ENCODE measurements at places on chromosomes 6 and 20.

DNA sequence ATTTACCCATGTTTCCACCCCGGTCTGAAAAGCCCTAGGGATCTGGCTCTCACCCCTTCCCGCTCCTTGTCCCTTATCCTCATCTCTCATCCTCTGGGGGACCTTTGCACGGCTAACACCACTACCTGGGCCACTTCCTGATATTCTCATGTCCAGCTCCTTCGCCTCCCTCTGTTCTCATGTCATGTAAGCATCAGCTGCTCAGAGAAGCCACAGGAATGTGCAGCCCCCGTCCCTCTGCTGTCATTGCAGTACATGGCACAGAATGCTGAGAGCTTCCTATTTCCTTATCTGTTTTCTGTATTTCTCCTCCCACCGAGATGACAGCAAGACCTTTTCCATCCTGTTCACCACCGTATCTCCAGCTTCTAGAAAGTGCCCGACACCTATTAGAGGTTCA is 102.4 kb downstream of the MTHFD1L start:
- DNase-seq: no peak

DNA sequence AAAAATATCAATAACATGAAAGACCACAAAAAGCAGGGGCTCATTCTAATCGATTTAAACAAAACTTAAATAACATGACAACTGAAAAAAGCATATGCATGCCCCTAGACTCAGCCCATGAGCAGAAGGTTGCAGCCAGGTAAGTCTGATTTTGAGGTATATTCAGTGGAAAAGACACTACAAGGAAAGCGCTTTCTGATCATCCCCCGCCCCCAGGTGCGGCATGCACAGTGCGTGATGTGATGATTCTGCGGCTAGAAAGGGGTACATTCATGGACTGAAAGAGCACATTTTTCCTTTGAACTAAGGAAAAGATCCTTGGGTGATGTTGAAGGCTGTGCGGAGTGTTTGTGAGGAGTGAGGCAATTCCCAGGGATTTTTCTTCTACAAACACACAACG is 16.9 kb upstream of the FOXC1 start:
- DNase-seq: no peak

DNA sequence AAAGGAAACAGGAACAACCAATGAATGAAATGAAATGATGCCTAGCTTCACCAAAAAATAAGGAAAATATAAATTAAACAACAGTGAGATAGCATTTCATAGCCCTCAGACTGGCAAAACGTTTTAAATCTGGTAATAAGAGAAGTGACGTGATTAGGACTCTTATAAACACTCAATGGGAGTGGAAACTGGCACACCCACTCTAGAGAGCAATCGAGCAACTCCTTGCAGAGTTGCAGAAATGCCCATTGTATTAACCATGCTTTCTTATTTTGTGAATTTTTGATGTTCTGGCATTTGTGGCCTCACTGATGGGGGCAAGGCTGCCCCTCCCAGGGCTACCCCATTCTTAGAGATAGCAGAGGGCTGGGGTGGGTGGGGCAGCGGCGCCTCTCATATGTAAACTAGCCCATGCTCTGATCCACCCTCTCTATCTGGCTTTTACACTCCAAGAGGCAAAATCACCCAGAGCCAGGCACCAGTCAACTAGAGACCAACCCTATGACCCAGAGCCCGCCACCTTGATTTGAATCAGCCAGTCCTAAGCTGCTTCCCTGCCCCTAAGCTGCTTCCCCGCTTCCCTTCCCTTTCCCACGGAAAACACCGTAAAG is 6.4 kb upstream of the PNPLA1 start:
- DNase-seq: no peak

- DNase-seq: no peak
These were observed 36.9 kb downstream of the STK38 start for GRCh38 chr6:36510365-36510764.

DNA sequence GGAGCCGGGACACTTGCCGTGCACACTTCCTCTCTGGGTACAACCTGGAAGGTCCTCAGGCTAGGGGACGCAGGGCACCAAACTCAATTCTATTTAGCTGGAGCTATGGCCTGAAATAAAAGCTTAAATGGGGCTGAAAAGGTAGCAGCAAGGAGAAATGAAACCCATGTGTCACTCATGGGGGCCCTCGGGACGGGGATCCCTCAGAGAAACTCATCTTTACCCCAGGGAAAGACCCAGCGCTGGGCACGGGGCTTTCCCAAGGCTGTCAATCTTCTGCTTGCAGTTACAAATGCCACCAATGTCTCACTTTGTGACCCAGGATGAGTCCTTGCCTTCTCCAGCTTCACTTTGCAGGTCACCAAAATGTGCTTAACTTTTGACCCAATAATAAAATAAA is 16.5 kb downstream of the SNAI1 start:
- no peak for DNase-seq

GRCh38 chr6:109033655-109034054 is 61.0 kb downstream of the SESN1 start:
- DNase-seq: no peak

DNA sequence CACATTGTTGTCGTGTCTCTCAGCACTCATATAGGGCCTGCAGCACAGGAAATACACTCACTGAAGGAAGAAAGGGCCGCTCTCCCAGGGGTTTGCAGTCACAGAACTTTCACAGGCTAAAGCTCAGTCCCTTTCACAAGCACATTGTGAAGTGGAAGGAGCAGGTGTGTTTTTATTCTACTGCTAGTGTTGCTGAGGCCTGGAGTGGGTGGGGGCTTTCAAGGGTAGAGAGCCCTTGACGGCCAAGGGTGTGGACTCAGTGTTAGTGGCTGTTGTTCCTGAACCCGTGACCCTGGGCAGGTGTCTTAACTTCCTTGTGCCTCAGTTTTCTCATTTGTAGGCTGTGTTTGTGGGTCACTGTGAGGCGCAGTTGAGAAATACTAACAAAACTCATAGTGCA is 66.2 kb upstream of the SLC22A1 start:
- no peak for DNase-seq

- DNase-seq: no peak
These were observed 6.0 kb downstream of the CST2 start for GRCh38 chr20:23820493-23820892.

DNA sequence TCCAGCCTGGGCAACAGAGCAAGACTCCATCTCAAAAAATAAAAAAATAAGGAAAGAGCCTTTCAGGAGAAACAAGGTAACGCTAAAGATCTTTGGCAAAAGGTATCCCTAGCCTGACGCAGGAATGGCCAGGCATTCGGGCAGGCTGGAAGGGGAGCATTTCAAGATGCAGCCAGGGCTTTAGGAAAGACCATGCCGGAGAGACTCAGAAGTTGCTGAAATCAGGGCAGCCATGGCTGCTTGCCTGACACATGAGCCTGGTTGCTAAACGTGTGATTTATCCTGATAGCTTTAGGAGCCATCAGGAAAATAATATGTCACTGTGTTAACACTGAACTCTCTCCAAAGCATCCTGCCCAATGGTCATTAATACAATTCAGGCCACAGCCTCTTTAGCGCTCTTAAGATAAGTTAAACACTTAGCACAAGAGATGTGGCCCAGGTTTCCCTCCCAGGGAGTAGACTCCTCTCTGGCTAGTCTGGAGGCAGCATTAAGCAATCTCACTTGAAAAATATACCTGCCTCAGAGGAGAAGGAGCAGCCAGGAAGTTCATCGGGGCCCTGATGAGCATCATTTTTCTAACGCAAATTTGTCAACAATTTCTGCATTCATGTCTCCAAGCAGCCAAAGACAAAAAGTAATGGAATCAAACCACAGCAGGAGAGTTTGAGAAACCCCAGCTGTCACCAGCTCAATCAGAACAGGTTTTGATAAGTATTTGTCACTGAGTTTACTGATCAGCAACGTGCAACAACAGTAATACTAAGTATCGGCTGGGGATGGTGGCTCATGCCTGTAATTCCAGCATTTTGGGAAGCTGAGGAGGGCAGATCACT is 200.0 kb downstream of the ZMYND8 start:
- DNase-seq: no peak

DNA sequence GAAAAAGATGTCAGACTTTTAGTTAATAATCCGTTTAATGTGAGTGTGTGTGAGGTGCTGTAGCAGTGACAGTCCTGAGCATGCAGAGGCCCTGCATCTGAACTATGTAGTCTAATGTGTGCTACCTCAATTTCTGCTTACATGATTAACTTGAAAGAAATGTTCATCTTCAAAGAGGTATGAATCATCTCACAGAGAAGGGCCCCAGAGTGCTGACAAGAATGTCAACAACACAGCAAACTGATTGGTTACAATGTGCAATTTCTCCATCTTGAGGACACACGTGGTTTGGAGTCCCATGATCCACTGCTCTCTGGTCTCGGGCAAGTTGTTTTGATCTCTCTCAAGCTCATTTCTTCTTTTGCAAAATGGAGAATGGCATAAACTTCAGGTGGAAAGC is 61.7 kb upstream of the EMILIN3 start:
- DNase-seq: no peak

DNA sequence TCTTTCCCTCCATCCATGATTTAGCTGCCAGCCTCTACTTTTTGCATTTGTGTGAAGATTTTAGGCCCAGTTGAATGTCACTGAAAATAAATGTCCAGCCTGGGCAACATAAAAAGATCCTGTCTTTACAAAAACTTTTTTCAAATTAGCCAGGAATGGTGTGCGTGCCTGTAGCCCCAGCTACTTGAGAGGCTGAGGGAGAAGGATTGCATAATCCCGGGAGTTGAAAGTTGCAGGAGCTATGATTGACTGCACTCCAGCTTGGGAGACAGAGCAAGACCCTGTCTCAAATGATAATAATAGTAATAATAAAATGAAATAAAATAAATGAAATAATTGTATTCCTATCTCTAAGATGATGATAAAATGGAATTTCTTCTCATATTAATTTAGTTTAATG is 5.0 kb upstream of the GFOD1 start:
- no peak for DNase-seq

- no peak for DNase-seq
These were observed 34.9 kb upstream of the EXOC2 start for GRCh38 chr6:727856-728255.

DNA sequence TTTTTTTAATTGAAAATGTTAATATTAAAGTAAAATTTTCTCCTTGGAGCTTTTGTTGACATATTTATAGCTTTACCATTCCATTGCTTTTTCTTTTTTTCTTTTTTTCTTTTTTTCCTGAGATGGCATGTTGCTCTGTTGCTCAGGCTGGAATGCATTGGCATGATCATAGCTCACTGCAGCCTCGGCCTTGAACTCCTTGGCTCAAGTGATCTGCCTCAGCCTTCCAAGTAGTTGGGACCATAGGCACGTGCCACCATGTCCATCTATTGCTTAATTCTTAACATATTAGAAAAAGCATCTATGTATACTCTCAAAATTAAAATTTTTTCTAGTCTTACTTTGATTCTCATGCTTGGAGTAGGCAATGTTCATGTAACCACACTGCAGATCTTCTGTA is 43.0 kb downstream of the RALGAPB start:
- no peak for DNase-seq

DNA sequence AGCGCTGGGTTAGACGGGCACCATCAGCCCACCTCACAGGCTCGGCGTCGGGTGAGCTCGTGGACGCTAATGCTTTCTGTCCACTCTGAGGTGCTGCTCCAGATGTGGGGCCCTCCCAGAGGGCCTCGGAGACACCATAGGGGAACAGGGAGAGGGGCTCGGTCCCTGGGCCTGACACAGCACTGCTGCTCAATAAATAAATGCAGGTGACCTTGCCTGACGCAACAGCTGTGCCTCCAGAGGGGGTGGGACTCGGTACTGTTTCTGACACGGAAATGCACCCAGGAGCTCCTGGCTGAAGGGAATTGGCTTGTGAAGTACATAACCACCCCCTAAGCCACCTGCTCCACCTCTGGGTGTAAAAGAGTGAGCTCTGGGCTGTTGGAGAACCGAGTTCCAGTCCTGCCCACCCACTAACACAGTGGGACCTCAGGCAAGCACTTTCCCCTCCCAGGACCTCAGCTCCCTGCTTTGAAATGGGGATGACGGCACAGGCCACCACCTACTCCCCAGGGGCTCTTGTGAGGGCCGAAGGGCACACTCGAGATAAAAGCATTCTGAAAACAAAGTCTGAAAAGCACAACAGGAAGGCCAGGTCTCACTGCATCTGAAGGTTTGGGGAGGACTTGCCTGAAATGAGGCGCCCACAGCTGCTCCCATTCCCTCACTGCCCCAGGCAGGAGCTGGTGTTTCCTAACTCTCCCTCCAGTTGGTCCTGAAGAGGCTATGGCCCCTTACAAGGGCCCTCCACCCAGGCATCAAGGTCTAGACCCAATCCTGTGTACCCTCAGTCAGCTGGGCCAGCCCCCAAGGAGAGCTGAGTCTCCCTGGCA is 6.7 kb downstream of the KCNK15 start:
- DNase-seq: no peak
